AML-193 (cell line): ENCODE measurements at places on chromosomes 1 and 21.

DNA sequence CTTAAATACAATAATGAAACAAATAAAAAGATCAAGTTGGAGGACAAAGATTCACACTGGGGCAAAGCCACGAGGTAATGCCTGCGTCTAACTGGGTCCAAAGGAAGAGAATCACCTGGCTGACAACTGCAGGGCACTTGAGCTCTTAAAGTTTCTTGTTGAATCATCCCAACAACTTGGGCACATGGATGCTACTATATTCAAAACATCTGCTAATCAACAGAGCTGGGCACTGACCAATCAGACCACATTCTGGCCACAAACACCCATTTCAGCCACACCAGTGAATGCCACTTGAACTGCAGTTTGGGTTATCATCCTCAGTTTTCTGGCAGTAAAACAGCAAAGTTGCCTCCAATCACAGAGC is 51.0 kb downstream of the ABCA4 start:
- DNase-seq: no peak

GRCh38 chr1:43760745-43761317 is 53.5 kb downstream of the ST3GAL3 start:
- DNase-seq: no peak

- DNase-seq: no peak
These were observed 19.7 kb upstream of the ATP6V1G3 start for GRCh38 chr1:198560161-198560560.

DNA sequence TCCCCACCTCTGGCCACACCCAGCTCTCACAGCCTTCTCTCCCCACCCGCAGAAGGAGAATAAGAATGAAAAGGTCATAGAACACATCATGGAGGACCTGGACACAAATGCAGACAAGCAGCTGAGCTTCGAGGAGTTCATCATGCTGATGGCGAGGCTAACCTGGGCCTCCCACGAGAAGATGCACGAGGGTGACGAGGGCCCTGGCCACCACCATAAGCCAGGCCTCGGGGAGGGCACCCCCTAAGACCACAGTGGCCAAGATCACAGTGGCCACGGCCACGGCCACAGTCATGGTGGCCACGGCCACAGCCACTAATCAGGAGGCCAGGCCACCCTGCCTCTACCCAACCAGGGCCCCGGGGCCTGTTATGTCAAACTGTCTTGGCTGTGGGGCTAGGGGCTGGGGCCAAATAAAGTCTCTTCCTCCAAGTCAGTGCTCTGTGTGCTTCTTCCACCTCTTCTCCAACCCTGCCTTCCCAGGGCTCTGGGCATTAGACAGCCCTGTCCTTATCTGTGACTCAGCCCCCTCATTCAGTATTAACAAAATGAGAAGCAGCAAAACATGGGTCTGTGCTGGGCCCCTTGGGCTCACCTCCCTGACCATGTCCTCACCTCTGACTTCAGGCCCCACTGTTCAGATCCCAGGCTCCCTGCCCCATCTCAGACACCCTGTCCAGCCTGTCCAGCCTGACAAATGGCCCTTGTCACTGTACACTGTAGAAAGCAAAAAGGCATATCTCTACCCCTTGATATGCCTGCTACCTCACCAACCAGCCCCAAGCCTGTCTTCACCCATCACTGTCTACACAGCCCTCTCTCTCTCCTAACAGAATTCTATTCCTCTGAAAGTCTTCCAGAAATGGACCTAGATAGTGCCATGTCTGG is 3.2 kb downstream of the S100A9 start:
- no peak for DNase-seq

- no peak for DNase-seq
These were observed 46.8 kb upstream of the COX20 start for GRCh38 chr1:244788493-244789275.

DNA sequence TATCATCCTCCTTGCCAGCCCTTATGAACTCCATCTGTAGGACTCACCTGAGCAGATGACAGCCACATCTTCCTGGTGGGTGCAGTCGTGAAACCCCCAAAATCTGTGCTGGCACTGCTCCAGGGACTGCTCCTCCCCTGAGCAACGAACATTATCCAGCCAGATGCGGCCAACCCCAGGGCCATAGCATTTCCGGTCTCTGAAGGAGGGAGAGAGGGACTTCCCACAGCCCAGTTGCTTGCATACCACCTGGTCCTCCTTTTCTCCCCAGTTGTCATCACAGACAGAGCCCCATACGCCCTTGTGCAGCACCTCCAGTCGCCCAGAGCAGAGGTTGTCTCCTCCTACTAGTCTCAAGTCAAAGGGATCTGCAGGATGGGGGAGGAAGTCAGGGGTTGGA is 8.5 kb downstream of the CD5L start:
- no peak for DNase-seq

DNA sequence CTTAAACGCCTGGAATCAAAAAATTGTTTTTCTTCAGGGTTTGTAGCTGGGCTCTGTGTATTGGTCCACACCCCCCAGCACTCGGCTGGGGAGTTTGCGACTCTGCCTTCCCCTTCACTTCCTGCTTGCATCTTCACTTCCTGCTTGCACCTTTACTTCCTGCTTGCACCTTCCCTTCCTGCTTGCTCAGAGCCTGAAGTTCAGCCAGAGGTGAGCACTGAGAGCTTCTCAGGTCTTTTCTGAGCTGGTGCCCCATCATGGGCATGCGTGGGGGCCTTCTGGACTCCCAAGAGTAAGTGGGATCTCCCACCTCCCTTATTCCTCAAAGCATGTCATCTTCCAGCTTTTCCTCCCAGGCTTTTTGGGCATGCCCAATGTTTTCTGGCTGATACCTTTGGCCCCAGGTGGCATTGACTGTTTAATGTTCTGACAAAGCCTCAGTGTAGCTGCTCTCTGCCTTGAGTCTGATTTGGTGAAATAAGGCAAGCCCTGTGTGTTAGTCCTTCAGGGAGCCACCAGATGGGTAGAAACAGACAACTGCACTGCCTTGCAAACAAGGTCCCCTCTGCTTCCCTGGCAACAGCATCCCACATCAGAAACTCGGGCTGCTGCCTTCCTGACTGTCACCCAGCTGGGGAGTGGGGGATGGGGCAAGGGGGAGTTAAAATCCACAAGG is 3.5 kb downstream of the KRTAP10-2 start:
- no peak for DNase-seq
